Posterior vena cava (tissue), 2 donors: ENCODE measurements at places on chromosomes 3 and 15. TPM values are rescaled to one million over a fixed set of nuclear protein-coding genes. Genes with fewer than 3 reads are reported as not detected.

ANKRD63 gene
- not detected for total RNA-seq

DNA sequence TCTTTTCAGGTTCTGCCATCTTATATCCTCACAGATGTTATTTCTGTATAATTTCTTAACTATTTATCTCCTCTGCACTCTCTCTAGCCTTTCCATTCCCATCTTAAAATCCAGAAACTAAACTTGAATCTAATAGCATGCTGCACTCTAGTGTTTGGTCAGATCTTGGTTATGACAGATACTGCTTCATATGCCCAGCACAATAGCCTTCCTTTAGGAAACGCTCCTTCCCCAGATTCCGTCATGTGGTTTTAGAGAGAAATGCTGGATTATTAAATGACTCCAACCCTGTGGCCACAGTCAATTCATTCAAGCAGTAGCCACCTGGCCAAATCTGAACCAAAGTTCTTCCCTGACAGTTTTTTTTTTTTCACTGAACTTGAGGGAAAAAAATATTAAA, 19.4 kb downstream of the RASGRP1 start:
- no peak for DNase-seq

CHAC1 gene
- total RNA-seq, result 1.5 TPM

ALDH1L1 gene
- 5.6 TPM for total RNA-seq

- no peak for DNase-seq
These were observed 75.1 kb downstream of the CCK start for GRCh38 chr3:42190701-42191442.

DNA sequence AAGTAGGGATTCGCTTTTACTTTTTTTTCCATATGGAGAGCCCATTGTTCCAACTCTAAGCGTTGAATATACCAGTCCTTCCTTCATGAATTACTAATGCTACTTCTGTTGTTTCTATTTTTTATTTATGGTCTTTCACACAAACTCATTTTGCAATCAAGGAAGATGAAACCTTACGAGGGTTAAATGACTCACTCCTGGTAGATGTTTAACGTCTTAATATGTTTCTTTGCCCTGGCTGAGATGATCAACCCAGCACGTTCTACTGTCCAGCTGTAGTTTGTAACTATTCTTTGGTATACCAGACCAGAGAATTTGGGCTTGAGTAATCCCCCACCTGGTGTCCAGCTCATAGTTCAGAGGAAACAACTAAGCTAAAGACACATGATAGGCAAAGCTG, 23.1 kb downstream of the CDCP1 start:
- no peak for DNase-seq

GRCh38 chr15:25426896-25427610, 11.8 kb downstream of the UBE3A start:
- DNase-seq, result no peak
